Jurkat, Clone E6-1 (cell line): ENCODE measurements at places on chromosomes 3 and 15.

GRCh38 chr15:54681584-54681983 lies 515.2 kb downstream of the RSL24D1 start:
- no peak for DNase-seq

DNA sequence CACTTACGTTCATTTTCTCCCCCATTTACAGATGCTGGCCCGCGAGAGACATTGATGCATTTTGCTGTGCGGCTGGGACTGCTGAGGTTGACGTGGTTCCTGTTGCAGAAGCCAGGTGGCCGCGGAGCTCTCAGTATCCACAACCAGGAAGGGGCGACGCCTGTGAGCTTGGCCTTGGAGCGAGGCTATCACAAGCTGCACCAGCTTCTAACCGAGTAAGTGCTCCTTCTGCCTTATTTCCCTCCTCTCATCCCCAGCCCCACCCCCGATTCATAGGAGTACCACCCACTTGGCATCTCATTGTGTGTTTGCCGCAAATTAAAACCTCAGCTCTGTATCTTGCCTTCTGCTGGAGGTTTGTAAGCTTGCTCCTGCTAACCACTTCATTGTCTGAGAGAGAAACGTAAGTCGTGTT lies 163.3 kb downstream of the AKAP13 start:
- peak; percentile 85 for DNase-seq

DNA sequence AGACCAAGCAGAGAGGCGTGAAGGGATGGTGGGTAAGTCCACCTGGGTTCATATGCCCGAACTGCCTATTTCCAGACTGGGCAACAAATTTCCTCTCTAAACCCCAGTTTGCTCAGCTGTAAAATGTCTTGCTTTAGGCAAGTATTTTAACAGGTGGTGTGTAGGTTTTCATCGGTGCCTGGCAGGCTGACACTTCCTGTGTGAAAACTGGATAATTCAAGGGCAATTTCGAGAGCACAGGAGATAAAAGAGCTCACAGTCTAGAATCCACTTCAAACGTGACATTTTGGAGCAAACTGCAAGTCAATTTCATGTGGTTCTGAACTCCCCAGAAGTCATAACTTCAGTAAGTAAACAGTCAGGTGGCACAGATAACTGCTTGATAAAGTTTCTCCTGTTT lies 112.2 kb downstream of the OXNAD1 start:
- peak; percentile 97 for DNase-seq

DNA sequence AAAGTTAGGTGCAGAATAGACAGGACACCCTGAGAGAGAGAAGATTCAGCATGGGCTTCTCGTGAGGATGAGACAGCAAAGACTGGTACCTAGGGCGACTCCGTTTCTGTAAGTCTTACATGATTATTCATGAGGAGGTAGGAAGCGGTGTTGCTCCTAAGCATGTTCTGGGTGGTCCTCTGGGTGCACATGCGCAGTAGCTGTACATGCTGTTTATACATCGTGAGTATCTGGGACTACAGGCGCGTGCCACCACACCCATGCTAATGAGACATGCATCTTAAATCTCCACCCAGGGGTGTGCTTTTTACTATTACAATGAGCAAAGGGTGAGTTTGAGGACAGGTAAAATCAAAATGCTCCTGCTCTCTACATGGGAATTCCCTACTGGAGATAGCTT lies 12.3 kb downstream of the ALPK3 start:
- no peak for DNase-seq

GRCh38 chr3:48926425-48927392 lies 8.1 kb downstream of the ARIH2 start:
- no peak for DNase-seq

- no peak for DNase-seq
Measured at GRCh38 chr3:151371526-151371925, 13.0 kb downstream of the P2RY12 start.

GRCh38 chr3:93979850-93980676 lies at the start of gene ARL13B:
TSS of gene ARL13B (plus strand) at chr3:93980155. CDS start at chr3:93980424, 269 bp downstream.
- DNase-seq = peak; percentile 96

- DNase-seq = peak; percentile 35
Measured at GRCh38 chr3:23474580-23475357, 271.6 kb downstream of the UBE2E2 start.

- no peak for DNase-seq
Measured at GRCh38 chr3:191873736-191874135, 412.8 kb downstream of the PYDC2 start.

GRCh38 chr15:91866971-91867372 lies 13.5 kb downstream of the SLCO3A1 start:
- DNase-seq = no peak

GRCh38 chr3:160369784-160370183 lies 29.2 kb downstream of the IFT80 start:
- DNase-seq = peak; percentile 86
